ENCODE measurements at places on chromosomes 2 and 18.

DNA sequence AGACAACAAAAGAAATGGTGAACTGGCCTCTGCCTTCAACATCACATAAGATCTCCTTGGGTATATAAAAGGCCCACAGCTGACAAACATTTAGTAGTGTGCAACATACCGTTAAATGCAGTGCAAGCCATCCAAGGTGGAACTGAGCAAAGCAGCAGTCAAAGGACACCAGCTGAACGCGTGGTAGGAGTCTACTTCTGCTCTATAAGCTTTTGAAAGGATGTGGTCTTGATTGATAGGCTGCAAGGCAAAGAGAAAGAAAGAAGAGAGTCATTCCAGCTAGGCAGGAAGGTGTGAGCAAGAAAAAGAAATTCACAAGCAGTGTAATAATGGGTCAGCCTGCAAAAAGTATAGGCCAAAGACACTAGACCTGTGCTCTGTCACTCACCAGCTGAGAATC, 356.3 kb downstream of the SATB2 start:
- no peak for DNase-seq

DNA sequence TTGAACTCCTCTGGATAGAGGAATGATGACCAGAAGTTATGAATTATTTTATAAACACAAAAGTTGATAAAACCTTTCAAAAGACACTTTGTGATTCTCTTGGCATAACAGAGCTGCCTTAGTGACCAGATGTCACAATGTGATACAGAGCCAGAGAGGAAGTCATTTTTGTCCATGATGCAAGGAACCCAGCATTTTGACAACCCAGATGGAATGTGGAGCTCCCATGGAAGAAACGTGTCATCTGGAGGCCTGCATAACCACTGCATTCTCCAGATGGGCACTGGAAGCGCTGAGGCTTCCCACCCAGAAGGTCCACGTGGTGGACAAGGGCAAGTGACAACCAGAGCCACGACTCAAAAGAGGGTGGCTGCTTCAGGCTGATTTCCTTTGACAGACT, 30.1 kb downstream of the HRH4 start:
- no peak for DNase-seq

GRCh38 chr2:240467659-240468302, 32.3 kb downstream of the GPC1 start:
- peak; percentile 22 for DNase-seq

DNA sequence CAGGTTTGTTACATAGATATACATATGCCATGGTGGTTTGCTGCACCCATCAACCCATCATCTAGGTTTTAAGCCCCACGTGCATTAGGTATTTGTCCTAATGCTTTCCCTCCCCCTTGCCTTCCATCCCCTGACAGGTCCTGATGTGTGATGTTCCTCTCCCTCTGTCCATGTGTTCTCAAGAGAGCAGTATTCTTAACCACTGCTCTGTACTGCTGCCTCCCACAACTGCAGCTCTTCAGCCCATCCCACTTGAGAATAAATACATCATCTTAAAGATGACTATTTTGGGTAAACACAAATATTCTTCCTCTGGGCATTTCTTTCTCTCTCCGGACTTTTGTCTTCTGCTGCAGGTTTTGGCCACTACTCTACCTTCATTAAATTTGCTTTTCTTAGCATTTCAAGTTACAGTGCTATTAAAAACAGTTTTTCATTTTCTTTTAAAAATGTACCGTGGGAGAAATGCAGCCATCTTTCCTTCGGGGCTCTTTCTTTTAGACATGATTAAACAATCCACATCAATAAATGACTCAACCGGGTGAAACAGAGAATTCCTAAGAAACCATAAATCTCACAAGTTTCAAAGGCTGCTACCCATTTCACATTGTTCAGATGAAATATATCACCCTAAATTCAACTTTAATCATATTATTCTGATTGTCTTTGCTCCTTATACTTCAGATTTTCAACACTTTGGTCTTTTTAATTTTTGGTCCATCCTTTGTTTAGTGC, 323.4 kb downstream of the GALNT13 start:
- DNase-seq = no peak

GRCh38 chr2:45941531-45942236, 290.2 kb downstream of the PRKCE start:
- DNase-seq = no peak

DNA sequence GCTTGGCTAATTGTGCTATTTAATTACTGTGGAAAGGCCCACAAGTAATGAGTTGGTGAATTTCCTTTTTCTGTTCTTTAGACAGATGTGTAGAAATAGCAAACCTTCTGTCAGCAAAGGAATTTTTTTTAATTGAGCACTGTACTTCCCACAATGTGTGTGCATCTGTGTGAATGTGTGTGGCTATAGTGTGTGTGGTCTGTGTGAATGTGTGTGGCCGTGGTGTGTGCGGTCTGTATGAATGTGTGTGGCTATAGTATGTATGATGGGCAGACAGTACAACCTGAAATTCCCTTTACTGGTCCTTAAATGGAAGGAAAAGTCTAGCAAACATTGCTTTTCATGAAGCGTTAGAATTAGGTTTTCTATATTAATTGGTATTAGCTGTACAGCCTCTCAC, 203.5 kb upstream of the TPO start:
- no peak for DNase-seq

DNA sequence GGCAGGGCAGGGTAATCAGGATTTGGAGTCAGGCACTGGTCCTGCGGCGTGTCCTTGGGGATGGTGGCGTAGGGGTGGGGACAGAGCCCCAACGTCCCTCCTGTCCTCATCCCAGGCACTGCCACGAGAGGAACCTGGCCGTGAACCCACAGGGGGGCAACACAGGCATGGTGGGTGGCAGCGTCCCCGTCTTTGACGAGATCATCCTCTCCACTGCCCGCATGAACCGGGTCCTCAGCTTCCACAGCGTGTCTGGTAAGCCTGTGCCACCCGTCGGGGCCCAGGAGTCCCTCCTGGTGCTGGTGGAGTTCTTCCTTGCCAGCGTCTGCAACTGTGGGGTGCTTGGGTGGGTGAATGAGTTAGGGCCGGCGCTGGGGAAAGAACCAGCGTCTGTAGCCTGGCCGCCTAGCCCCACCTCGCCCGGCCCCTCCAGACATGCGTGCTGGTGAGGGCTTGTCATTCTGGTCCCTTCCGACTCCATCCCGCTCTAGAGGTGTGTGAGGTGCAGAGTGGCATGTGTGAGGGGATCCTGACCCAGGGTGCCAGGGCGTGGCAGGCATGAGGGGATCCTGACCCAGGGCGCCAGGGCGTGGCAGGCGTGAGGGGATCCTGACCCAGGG, 8.0 kb downstream of the D2HGDH start:
- no peak for DNase-seq

GRCh38 chr2:41829052-41829451, 218.8 kb upstream of the PKDCC start:
- DNase-seq = no peak

GRCh38 chr2:45687964-45688363, 36.5 kb downstream of the PRKCE start:
- DNase-seq = no peak

GRCh38 chr2:44364604-44365003, 2.9 kb downstream of the CAMKMT start:
- no peak for DNase-seq

DNA sequence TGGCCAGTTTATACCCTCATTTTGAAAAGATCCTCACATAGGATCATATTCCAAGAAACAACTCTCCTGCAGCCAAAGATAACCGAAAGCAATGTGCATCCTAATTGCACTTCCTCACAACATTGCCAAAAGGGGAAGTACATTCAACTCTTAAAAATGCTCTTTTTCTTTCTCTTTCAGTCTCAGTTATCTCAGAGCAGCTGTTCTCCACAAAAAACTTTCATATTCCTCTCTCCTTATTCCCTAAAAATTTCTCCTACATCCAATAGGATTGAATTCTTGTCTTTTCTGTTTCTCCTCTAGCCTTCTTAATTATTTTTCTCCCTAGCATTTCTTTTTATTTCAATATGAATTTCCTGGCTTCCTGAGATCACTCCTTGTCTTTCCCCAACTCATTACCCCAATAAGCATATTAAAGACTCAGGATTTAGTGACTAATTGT, 7.4 kb upstream of the VRK2 start:
- no peak for DNase-seq

- no peak for DNase-seq
Measured at GRCh38 chr18:35038881-35039491, 2.2 kb upstream of the MAPRE2 start.

- DNase-seq = no peak
Measured at GRCh38 chr2:104845946-104846785, 7.7 kb upstream of the POU3F3 start.

DNA sequence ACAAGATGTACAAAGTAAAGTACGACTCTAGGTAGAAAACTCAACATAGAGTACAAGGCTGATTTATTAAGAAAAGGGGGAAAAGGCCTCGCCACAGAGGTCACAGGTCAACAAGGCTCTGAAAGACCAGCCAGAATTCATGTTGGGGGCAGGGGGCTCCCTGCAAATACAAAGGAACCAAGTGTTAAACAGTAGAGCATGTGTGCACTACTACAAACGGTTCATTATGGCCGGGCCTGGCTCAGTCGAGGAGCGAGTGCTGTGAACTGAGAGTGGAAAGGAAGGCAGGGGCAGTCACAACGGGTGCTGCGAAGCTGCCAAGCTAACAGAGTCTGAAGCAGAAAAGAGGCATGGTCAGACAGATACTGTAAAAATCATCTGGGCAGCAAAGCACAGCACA, 77.1 kb downstream of the MBOAT2 start:
- DNase-seq = no peak

DNA sequence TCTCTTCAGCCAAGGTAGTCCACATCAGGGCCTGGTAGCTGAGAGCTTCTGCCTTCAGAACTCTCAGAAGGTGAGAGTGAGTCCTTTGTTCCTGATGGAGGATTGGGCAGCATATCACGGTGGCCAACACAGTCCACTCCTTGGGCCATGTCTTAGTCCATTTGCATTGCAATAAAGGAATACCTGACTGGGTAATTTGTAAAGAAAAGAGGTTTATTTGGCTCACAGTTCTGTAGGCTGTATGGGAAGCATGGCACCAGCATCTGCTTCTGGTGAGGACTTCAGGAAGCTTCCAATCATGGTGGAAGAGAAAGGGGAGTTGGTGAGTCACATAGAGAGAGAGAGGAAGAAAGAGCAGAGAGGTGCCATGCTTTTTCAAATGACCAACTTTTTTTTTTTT, 98.8 kb downstream of the ADCYAP1 start:
- DNase-seq = no peak

- no peak for DNase-seq
Measured at GRCh38 chr2:233671290-233672161, at the start of gene UGT1A9. TSS of gene UGT1A9 (plus strand) at chr2:233671898. CDS start at chr2:233671935, 37 bp downstream.

- DNase-seq = no peak
Measured at GRCh38 chr18:12304351-12305210, 3.5 kb upstream of the TUBB6 start.

GRCh38 chr2:71679491-71679890, 226.1 kb downstream of the DYSF start:
- DNase-seq = no peak

DNA sequence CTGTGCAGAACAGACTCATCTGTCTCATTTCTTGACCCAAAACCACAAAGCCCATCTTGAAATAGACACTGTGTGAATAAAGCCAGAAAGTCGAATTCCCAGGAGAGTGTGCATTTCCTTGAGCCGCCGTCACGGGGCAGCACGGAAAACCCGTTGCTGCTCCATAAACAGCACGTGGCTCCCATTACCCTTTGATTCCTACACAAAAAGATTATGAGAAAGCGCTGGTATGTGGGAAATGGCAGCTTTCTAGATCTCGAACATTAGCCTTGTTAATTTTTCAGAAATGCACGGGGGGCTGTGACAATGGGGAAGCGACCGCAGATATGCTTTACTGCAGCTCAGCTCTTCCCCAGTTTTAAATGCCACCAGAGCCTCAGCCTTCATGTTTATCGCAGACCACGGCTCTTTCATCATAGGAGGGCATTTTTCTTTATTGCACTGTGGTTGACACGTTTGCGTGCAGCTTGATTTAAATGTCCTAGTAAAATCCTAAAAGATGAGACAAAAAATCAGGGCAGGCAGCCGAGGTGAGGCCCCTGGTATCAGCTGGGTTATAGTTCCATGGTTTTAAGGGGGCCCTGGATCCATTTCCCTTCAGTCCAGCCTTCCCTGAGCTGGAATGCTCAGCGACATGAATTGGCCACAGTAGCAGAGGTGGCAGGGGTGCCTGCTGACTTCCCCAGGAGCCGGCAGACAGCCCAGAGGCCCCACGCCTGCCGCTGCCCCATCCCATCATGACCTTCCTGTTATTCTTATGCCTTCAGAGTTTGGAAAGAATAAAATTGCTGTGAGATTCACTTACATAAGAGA, 249.3 kb downstream of the NDUFA10 start:
- no peak for DNase-seq

- no peak for DNase-seq
Measured at GRCh38 chr2:234989183-234989701, 37.4 kb downstream of the SH3BP4 start.

DNA sequence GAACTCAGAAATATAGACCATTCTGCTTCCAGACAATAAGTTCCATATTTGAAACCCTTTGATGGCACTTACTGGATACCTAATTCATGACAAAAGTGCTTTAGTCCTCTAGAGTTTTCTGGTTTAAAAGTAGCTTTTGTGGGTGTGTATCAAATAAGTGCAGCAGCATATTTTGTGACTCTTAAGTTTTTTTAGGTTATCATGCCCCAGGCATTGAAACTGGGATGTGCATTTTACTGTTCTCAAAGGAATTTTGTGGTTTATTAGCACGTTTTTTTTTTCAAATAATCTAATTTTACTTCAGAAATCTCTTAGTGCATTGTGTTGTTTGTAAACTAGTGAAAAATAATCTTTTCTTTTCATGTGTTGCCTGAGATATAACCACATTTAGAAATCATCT, 1.5 kb downstream of the XRCC5 start:
- DNase-seq = no peak

DNA sequence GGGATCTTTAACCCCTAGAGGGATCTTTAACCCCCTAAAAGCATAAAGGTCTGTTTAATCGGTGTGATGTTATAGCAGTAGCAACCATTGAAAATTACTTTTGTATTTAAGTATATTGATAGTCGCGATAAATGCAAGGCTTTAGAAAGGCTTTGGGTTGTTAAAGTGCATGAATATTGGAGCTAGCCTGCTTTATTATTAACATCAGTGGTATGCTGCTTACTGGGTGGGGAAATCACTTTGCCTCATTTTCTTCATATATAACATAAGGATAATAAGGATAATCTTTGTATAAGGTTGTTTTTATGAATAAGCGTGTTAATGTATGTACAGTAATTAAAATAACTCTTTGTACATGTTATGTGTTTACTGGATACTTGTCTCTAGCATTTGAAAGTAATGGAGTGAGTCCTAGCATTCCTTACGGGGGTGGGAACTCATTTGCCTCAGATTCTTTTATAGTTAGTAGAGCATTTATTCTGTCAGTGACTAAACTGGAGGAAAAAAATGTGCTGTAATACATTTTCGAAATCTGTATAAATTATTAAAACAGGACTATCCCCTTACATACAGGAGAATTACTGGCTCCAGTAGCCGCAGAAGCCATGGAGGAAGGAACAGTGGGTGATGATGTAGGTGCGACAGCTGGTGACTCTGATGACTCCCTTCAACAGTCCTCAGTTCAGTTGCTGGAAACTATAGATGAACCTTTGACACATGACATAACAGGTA, 122.2 kb downstream of the BIRC6 start:
- no peak for DNase-seq

GRCh38 chr2:238247841-238248453, 8.1 kb upstream of the HES6 start:
- DNase-seq = no peak

Measured in activated CD4-positive, CD25-positive, alpha-beta regulatory T cell treated with anti-CD3 and anti-CD28 coated beads, Interleukin-2, amount 50 U/mL, for 72 hours (primary cell).